Activated CD8-positive, alpha-beta T cell treated with anti-CD3 and anti-CD28 coated beads for 36 hours (primary cell): ENCODE measurements at places on chromosomes 11 and 22.

- no peak for DNase-seq
Measured at GRCh38 chr22:20999350-21000206, 2.3 kb downstream of the THAP7 start.

- DNase-seq, result no peak
Measured at GRCh38 chr22:42644422-42645340, 4.3 kb upstream of the ATP5MGL start.

DNA sequence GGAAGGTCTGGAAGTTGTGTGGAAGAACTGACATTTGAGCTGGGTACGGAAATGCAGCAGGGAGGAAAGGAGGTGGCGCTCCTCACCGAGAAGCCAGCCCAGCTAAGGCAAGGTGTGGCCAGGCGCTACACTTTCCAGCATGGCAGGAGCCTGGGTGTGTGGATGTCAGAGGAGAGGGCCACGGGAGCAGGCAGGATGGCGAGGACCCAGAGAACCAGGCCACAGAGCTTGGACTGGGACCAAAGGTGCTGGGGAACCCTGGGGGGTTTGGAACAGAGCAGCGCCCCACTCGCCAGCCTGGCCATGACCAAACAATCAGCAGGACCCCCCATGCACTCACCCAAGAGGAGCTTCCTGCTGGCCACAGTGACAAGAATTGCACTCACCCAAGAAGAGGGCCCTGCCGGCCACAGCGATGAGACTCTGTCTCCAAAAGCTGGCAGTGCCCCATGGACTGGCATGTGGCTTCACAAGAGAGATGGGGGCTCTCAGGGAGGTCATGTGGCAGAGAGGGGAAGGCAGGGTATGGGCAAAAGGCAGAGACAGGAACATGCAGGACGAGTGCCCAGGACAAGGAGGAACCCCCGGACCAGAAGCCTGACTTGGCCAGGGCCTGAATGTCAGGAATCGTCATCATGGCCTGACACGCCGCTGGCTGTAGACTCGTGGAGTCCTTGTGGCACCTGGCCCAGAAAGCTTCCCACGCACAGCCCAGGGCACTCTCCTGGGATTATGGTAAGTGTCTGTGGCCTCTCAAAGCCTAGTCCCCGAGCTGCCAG is 45.4 kb downstream of the IGF2 start:
- DNase-seq, result no peak

DNA sequence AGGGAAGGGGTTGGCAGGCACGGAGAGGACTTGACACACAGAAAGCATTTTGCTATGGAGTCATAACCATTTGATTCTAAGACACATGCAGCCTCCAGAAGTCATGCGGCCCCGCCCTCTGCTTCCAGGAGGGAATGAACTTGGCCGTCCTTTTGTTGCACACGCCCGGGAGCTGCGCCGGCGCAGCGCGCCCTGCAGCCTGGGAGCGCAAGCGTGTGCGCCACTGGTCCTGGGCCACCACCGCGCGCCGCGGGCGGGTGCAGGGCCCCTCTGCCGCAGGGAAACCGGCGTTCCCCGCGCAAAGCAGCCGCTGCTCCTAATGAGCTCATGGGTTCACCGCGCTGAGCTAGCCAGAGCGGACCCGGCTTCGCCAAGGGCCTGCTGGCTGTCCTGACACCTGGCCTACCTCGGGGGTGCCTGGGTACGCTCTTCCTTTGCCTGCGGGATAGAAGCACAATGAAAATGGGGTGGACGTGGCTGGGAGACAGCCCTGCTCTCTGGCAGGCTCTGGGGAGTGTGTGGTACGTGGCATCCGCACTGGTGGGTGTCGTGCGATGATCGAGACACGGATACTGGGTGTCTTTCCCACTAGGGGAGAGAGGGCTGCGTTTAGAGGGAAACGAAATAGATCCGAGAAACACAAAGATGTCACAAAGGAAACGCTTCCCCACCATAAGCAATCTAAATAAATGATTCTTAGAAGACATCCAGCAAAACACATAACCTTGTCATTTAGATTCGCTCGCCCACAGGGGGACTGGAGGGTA is 669 bp downstream of the MICAL3 start:
- peak; percentile 26 for DNase-seq

GRCh38 chr11:1530686-1531448 is 41.2 kb downstream of the DUSP8 start:
- DNase-seq, result no peak

- peak; percentile 51 for DNase-seq
Measured at GRCh38 chr11:77547863-77548551, 41.7 kb upstream of the AQP11 start.

DNA sequence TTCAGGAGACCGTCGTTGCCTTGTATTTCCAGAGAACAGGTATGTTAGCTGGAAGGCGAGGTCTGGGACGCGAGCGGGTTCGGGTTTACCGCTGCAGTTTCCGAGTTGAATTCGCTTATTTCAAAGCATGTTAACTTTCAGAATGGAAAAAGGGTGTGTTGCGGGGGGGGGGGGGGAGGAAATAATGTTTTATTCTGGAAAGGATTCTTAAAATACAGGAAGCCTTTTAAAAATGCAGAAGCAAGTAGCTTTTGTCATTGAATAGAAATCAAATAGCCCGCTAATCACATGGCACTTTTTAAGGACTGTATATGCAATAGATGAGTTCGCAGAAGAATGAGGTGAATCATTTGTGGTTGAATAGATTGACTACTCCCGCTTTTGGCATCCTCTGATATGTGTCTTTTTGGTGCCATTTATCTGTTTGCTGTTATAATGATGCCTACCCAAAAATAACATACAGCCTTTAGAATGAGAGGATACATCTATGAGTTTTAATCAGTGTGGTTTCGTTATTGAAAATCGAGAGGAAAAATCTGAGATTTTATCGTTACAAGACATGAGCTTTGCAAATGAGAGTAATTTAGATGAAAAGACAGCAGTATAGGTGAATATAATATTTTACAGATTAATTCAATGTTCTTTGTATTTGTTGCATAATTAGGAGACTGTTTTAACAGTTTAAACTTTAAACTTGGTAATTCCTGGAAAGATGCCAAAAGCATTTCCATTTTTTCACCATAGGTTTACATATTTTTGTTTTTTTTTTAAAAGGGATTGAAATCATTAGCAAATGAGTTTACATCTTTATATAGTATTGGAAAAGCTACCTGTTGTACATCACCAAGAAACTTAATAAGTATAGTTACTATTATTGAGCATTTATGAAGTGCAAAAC is 1.7 kb downstream of the PDE3B start:
- peak; percentile 60 for DNase-seq

DNA sequence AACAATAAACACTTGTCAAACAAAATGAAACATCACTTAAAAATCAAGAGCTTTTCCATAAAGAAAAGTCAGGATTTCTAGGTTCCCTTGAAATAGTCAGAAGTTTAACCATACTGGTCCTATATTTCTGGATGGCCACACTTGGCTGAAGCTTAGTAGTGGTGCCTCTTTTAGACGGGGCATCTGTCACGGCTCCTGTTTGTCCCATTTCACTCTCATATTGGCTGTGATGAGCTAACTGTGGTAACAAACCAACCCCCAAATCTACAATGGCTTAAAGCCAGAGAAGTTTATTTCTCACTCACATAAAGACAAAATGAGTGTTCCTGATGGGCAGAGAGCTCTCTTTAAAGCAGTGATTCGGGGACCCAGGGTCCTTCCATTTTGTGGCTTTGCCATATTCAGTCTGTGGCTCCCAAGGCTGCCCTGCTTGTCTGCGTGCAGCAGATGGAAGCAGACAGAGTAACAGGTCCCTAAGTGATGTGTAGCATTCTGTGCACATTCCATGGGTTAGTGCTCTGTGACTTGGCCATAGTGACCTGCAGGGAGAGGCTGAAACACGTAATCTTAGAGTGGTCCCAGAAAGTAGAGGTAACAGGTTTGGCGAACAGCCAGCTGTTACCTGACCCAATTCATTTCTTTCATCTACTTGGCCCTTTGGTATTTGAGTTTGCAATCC is 137.4 kb downstream of the HIPK3 start:
- DNase-seq, result no peak

GRCh38 chr11:130861902-130862860 is 54.1 kb downstream of the SNX19 start:
- DNase-seq, result peak; percentile 93
